ENCODE measurements at places on chromosomes 16 and 17.
A peak's percentile ranks its signal among the peaks of the same experiment; 100 is the strongest.

GRCh38 chr16:87874639-87875427 lies 5.5 kb upstream of the SLC7A5 start:
- DNase-seq: peak; percentile 54

DNA sequence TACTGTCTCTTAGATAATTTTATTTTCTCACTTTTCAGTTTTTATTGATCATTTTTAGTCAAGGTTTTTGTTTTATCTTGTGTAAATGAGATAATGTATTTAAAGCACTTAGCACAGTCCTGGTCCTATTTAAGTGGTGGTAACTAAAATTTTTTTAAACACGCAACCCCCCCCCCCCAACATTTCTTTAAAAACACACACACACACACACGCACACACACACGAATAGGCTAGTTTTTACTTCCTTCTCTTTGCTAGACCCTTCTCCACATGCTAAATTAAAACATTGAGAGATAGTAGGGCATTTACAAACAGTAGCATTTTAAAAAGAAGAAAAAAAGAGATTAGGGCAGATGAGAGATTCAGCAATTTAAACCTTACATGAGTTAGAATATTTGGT lies 5.0 kb downstream of the NFATC3 start:
- DNase-seq: no peak

GRCh38 chr16:74094514-74094913 lies 202.1 kb upstream of the PSMD7 start:
- DNase-seq: no peak

- DNase-seq: no peak
These were observed 17.1 kb upstream of the NAGLU start for GRCh38 chr17:42518755-42519545.

DNA sequence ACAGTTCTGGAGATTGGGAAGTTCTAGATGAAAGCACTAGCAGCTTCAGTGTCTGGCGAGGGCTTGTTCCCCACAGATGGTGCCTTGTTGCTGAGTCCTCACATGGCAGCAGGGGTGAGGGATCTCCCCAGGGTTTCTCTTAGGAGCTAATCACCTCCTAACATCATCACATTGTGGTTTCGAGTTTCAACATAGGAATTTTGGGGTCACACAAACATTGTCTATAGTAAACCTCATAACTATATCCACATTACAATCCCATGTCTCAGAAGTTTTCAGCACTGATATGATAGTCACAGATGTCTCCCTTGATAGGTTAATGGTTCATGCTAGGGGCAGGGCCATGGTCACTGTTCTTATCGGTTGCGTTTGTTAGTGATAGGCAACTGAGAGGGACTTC lies 13.8 kb downstream of the CLUAP1 start:
- no peak for DNase-seq

DNA sequence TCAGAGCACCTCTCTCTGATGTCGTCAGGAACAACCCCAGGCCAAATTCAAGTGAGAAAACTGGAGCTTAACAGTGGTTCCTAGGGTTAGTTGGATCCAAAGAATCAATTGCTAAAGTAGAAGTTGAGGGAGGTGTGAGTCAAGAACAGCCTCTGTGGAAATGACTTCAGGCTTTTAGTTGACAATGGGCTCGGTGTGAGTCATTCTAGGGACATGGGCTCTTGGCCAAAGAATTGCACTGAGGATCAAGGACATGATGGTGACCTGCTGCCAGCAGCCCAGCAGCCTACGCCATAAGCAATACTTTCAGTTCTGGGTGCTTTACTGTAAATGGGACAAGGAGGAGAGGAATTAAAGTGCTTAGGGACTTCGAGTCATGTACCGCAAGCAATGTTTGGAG lies 32.1 kb upstream of the SMURF2 start:
- DNase-seq: no peak

GRCh38 chr17:31072186-31072585 lies 22.6 kb upstream of the NF1 start:
- DNase-seq: no peak

GRCh38 chr17:44155488-44155887 lies 13.8 kb downstream of the HROB start:
- no peak for DNase-seq

- DNase-seq: no peak
These were observed 389.9 kb downstream of the UTP18 start for GRCh38 chr17:51650202-51650601.

DNA sequence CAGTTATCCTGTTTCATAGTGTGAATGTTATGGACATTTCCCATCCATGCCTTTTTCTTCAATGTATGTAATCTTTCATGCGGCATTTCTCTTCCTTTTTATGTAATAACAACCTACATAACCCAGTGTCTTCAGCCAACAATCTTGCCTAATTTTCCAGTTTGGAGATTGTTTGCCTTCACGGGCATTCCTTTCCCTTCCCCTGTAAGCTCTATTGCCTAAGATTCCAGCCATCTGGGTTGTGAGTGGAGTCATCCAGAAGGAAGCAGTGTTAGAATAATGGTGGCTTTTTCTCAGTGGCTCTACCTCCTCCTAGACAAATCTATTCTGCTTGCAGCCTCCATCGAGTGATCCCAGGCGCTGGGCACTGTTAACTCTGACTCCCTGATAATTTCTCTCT lies 22.3 kb downstream of the SYCE1L start:
- DNase-seq: no peak

DNA sequence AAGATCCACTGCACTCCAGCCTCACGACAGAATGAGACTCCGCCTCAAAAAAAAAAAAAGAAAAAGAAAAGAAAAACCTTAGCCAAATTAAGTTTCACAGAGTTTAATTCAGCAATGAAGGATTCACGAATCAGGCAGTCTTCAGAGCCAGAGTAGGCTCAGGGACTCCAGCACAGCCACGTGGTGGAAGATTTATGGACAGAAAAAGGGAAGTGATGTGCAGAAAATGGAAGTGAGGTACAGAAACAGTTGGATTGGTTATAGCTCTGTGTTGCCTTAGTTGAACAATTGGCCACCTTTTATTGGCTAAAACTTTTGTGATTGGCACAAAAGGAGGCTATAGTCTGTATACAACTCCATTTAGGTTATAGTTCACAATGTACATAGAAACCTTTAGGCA lies 256.6 kb downstream of the HS3ST3B1 start:
- DNase-seq: no peak

GRCh38 chr17:30554839-30555751 lies 77.9 kb downstream of the GOSR1 start:
- no peak for DNase-seq

- DNase-seq: no peak
These were observed 2.5 kb upstream of the AIPL1 start for GRCh38 chr17:6437466-6437865.

DNA sequence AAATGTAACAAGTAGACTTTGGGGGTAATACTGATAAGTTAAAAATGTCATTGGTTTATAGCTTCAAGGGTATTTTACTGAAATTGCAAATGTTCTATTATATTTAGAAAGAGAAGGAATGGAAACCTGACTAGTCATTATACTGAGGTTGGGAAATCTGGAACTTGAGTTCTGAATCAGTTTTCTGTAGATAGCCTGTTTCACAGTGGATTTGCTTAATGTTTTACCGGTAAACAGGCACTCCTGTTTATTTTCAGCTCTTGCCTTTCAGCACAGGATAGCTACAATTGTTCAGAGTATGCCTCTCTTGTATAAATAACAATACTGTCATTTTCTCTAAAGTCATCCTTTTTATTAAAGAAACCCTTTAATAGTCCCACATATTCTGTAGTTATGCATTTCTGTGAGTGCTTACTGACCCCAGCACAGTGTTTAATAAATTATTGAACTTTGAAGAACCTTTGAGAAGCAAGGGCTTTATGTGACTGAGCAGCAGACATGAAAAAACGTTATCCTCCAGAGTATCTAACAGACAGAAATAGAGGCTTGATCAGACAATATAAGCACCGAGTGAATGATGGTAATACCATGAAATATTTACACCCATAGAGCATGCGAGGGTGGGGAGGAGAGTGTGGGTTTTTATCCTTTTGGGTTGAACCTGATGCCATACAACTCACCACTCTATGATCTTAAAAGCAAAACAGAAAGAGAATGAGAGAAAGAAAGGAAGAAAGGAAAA lies 58.2 kb downstream of the FTO start:
- DNase-seq: no peak

DNA sequence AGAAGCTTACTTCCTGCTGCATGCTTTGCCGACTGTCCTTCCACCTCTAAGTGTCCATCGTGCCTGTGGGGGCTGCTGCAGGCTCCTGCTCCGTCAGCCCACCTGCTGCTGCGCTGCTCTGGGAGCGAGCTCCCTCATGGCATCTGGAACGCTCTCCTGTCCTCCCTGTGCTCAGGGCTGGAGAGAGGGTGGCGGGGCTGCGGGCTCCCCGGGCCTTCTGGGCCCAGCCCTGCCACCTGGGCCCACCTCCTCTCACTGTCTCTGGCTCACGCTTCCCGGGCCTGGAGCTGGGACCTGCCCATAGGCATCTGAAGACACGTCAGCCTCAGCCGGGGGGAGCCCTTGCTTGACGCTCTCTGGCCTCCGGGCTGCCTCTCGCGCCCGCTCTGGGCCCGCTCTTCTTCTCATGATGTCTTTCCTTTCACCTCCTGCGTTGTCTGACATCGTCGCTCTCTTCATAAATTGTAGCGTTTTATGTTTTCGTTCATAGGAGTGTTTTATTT lies 27.0 kb downstream of the NME3 start:
- no peak for DNase-seq

DNA sequence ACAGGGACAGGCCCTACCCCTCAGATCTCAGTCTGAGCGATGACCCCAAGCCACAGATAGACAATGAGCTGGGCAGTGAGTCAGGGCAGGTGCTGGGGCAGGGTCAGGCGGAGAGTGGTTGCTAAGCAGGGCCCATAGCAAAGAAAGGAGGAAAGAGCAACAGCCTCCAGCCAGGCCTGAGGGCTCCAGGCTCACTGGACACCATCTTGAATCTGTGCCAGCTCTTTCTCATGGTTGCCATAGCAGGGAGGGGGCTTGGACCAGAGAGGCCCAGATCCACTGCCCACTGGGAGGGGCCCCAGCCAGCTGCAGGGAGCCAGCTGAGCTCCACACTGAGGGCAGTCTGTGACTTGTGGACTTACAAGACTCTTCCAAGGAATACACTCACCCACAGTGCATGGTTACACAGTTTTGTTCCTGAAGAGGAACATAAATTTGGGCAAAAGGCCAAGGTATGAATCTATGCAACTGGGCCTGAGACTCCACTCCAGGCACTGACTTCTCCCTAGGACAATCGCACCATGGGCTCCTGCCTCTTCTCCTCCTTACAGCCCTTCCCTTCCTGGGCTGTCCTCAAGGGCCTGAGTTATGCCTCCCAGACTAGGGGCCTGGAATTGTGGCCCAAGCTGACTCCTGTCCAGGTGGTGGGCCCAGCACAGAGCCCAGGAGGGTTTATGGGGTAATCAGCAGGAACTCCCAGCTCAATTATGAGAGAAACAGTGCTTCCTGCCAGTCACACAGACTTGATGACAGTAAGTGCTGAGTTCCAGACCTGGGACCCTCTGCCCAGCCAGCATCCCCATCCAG lies 59.9 kb downstream of the BEAN1 start:
- no peak for DNase-seq

- DNase-seq: no peak
These were observed 86.4 kb downstream of the IRX3 start for GRCh38 chr16:54200161-54200534.

GRCh38 chr16:48235058-48235555 lies 9.0 kb upstream of the LONP2 start:
- DNase-seq: no peak

- DNase-seq: no peak
These were observed 47.4 kb upstream of the MEIOC start for GRCh38 chr17:44608727-44609435.

DNA sequence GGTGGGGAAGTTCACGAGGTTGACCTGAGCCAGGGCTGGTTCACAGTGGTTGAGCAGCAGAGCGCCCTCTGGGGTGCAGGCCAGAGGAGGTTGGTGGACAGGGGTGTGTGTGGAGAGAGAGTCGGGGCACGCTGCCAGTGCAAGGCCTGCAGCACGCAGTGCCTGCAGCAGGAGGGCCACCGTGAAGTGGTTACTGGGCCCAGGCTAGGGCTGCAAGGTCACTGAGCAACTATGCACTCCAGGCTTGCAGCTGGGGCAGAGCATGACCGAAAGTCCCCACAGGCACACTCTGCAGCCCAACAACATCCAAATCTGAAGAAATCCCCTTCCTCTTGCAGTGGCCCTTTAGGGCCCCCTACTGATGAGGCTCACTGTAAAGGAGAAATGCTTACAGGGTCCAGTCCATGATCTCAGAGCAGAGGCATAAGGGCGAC lies 89.1 kb upstream of the NOL11 start:
- DNase-seq: no peak

GRCh38 chr17:43552229-43552837 lies 6.2 kb upstream of the ETV4 start:
- DNase-seq: no peak

GRCh38 chr17:44258811-44259351 lies 9.1 kb downstream of the SLC4A1 start:
- DNase-seq: no peak

DNA sequence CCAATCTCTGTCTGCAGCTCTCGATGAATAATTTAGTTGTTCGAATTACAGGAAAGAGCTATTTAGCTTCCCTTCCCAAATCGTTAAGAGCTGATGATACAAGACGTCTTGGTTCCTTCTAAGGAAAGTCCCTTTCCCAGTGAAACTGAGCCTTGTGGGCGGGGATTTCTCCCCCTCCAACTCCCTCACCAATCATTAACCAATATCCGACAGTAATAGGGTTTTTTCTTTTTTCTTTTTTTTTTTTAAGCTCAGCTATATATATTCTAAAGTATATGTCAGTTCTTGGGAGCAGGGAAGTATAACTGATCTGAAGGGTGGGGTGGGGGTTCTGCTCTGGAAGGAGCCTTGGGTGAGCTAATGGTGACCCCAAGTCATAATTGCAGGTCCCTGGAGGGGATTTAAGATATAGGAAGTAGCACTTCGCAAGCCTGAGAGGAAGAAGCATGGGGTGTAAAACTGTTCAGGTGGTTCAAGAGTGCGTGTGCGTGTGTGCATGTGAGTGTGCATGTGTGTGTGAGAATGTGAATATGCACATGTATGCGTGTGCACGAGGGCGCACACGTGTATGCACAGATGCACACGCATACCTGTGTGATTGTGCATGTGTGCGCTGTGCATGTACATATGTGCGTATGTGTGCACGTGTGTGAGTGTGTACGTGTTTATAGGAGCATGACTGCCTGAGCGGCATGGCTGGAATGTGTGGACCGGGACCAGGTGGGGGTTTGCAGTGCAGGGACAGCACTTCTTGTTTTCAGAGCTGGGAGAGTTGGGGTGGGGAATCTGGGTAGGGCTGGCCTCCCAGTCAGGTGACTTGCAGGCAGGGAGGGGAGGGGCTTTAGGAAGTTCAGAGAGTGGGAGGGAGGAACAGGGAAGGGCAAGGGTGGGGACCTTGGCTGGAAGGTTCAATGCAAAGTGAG lies 42.7 kb downstream of the SOCS3 start:
- DNase-seq: no peak

- no peak for DNase-seq
These were observed 22.1 kb downstream of the IRF8 start for GRCh38 chr16:85921026-85921425.

GRCh38 chr17:62336527-62336926 lies 43.8 kb upstream of the EFCAB3 start:
- DNase-seq: no peak

Measured in activated CD4-positive, CD25-positive, alpha-beta regulatory T cell treated with anti-CD3 and anti-CD28 coated beads, Interleukin-2, amount 50 U/mL, for 16 hours (primary cell).